Stimulated activated CD4-positive, alpha-beta T cell treated with anti-CD3 and anti-CD28 coated beads, Interleukin-15, amount 100 ng/mL, for 1 hour (primary cell): ENCODE measurements at places on chromosomes 4 and X.

DNA sequence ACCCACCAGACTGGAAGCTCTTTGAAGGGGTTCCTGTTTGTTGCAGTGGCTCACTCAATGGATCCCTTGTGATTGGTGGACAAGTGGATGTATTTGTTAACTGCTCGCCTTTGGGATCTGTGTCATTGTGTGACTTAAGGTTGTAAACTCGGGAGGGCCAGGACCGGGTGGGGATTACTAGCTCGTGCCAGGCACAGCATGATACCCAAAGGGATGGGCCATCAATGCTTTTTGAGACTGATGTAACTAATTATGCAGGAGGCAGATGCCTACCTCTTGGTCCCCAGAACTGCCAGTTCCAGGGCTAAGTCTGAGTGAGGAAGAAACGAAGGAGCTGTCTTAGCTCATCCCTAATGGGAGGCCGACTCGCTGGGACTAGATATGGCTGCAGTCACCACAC is 27.7 kb downstream of the UTP14A start:
- no peak for DNase-seq

DNA sequence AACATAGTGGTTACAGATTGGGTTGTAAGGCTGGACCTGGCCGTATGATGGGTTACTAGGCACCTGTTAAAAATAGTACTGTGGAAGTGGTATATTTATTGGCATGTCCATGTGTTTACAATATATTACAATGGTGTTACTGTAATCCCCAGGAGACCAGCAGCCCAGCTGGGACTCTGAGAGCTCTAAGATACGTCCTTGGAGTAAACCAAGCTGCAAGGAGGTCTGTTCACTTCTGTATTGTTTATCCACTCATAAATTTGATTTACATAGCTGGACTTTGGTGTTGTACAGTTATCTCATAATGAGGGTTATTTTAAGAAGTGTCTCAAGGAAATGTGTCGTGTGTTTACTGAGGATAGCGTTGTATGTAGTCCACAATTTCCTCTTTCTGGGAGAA is 93.8 kb downstream of the TBL1X start:
- DNase-seq: no peak

DNA sequence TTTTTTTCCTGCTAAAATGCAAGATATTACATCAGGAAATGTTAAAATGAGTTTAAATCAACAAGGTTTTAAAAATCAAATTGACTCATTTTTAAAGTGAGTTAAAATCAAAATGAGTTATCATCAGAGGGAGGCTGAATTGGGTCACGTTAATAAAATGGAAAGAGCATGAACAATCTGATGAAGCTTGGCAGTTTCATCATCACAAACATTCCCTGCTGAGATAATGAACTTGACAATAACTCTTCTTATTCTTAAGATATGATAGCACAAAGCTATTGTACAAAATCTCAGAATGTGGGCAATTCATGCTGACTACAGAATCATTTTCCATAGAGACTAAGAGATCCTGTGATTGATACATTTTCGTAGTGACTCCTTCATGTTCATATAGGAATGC is 1086.7 kb downstream of the STIM2 start:
- DNase-seq: no peak

DNA sequence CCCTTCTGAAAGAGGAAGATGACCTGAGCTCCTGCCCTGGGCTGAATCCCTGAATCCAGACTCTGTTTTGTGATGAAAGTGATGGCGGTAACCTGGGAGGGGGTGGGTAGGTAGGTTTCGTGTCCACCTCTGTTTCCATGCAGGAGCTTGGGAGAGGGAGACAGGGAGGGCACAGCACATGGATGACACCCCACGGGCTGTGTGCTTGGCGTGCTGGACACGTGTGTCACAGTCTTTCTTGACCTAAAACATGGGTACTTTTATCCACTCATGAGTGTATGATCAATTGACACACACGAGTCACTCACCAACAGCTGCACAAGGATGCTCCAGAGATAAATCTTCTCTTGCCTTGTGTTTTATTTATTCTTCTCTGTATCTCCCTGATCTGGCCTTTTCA is 111.5 kb downstream of the DHRSX start:
- DNase-seq: no peak

GRCh38 chrX:136778916-136779315 is 1.8 kb downstream of the ARHGEF6 start:
- DNase-seq: no peak

DNA sequence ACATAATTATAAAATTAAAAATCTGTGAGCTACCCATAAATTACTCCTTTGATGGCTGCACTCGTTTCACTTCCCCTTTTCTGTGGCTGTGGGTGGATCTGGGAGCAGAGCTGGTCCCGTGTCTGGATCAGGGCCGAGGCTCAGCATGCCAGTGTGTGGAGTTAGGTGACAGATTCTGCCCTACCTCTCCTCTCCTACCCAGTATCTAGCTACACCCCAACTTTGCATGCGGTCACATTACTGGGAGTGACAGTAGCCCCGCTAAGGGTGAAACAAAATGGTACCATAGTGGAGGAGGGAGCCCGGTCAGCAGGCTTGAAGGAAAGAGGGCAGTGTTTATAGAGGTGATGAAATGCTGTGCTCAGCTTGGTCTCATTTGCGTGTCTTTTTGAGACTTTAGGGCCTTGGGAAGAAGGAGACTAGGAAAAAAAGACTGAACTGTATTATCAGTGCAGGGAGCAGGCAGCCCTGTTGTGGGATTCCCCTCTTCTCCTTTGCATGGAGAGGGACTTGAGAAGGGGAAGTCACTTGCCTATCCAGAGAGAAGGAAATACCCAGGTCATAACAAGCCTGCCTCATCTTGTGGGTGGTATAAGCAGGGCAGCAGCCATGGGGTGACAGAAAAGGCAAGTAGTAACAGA is 48.4 kb downstream of the ARHGAP10 start:
- no peak for DNase-seq

DNA sequence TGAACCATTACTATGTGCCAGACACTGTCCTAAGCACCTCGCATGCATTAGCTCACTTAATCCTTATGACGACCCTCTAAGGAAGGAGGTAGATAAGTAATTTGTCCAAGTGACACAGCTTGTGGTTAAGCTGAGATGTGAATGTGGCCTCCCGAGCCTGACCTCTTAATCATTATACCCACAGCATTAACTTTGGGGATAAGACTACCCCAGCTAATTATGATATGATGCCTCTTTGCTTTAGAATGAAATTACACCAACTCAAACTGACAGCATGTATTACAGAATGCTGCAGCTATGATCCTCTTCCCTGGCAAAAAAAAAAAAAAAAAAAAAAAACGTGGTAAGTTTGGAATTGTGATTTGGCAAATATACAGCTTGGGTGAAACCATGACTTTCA is 53.5 kb downstream of the APBB2 start:
- DNase-seq: no peak

DNA sequence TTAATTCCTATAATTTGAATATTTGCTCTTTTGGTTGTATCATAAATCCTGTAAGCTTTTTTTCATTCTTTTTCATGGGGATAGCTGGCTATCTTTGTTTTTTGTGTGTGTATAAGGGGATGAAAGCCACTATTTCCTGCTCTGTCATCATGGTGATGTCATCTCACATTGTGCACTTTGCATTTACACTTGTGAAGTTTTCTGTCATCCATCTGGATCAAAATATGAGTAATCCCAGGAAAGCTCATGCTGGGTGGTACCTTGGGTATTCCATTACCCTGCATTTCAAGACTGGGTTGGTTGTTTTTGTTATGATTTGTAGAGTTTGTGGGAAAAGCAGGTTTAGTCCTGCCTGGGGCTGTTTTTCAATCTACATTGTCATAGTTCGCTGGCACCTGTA is 367.3 kb downstream of the CHIC1 start:
- DNase-seq: no peak

DNA sequence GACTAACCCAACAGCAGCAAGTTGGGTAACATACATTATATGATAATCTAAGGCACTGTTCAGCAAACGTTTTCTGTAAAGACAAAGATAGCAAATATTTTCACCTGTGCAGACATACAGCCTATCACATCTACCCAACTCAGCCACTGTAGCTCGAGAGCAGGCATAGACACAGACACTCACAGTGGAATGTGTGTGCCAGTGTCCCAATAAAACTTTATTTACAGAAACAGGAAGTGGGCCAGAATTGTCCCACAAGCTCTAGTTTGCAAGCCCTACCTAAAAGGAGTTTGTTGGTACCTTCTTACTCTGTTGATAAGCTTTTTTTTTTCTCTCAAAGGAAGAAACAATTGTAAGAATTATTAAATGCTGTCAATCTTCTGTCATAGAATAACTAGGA is 11.9 kb upstream of the FAM9A start:
- no peak for DNase-seq

- DNase-seq: no peak
These were observed 133.6 kb upstream of the ARHGEF9 start for GRCh38 chrX:63918611-63919010.

- DNase-seq: no peak
These were observed 97.8 kb downstream of the SYTL5 start for GRCh38 chrX:38103857-38104812.

- no peak for DNase-seq
These were observed 12.5 kb upstream of the HSFX4 start for GRCh38 chrX:149916745-149917392.

DNA sequence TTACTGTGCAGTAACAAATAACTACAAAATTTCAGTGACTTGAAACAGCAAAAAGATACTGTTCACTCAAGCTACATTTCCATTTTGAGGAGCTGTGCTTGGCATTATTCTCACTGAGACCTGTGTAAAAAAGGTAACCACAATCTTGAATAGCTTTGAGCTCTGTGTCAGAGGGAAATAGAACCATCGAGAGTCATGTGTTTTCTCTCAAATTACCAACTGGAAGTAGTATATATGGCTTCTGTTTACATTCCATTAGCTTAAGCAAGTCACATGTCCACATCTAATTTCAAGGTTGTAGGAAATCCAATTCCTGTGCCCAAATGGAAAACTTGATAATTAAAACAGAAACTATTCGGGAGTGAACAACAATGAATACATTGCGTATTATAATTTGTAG is 82.9 kb upstream of the BANK1 start:
- DNase-seq: no peak

DNA sequence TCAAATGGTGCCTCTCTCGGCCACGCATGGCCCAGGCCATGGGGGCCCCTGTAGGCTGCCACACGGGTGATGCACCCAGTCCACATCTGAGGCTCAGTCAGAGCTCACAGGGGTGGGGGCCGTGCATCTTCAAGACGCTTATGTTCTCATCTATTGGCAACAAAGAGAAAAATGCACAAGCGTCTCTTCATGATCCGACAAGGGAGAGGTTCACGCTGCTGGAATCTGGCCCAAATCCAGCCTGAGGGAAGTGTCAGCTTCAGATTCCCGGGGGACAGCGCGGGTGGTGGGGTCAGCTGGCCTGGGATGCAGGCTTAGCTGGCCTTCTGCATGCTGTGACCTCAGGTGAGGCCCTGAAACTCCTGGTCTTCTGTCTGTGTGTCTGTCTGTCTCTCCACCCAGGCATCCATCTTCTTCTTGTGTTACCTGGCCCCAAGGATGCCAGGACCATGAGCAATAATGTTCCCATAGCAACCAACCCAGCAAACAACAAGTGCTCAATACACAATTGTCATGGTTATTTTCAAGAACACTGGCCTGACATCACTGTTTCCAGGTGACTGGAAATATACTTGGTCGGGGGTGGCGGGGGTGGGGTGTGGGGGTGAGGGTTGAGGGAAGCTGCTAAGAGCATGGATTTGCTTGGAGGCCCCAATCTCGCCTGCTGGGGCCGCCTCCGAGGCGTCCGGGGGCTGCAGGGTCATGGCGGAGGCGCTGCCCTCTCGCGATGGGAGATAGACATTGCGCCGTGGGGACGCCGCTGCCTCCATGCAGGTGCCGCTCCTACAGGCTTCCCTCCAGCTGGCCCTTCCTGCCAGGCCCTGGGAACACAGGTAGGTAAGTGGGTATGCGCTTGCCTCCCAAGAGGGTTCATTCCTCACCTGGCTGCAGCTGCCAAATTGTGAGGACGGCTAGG is 48.3 kb downstream of the ABLIM2 start:
- DNase-seq: no peak
